ENCODE measurements at places on chromosomes 4 and X. TPM values are rescaled to one million over a fixed set of nuclear protein-coding genes. Genes with fewer than 3 reads are reported as not detected.

Gene ADGRG2
- 0.83 TPM for total RNA-seq

Gene EDNRA
- total RNA-seq: 4.6 TPM

Gene CT55
- not detected for total RNA-seq

DNA sequence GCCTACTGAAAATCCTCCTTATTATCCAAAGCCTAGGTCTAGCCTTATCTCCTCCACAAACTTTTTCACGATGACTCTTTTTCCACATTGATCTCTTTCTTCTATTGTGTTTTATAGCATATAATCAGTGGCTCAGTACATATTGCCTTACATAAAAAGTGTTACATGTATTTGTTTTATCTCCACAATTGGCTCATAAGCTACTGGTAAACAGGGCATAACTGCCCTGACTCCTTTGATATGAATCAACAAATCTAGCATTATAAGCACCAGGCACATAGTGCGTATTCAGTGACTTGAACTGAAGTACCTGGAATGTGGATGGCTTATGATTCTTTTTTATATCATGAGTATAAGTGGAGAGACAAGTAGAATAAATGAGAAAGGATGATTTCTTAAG, 206.8 kb downstream of the TEX13A start:
- H3K4me3 ChIP-seq: no peak overlapping the region
- DNase-seq: no peak
- no peak overlapping the region for H3K27ac ChIP-seq
- peaks cover 8% of the 10 kb centered on the region for H3K27me3 ChIP-seq
- H3K4me1 ChIP-seq: no peaks in the 10 kb centered on the region
- H3K36me3 ChIP-seq: no peaks in the 10 kb centered on the region

DNA sequence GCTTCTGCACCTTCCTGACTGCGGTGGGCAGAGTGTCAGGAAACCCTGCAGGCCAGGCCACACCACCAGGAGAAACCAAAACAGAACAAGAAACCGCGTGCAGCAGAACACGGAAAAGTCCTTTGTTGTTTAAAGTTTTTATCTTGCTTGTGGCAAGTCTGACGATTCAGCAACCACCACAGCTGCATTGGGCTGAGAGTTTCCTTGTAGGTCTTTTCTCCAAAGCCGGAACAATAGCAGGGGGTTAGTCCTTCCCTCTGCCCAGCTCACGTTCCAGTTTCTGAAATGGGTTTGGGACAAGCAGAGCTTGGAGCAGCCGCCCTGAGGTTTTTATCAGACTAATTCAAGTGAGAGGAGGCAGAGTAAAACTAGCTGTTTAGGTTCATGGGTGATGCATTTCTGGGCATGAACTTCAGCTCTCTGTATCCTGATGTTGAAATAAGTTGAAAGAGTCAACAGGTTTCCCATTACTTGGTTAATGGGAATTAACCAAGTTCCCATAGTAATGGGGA, 216.9 kb downstream of the PTTG2 start:
- H3K36me3 ChIP-seq: no peaks in the 10 kb centered on the region
- no peak for DNase-seq
- H3K4me3 ChIP-seq: no peak overlapping the region
- no peaks in the 10 kb centered on the region for H3K27me3 ChIP-seq
- no peaks in the 10 kb centered on the region for H3K4me1 ChIP-seq

Measured in adrenal gland (tissue), 19 donors.